ENCODE measurements at places on chromosomes 1 and 21.

GRCh38 chr1:116553386-116554115 lies 17.3 kb downstream of the CD58 start:
- DNase-seq, result no peak

GRCh38 chr1:89847191-89847729 lies 26.4 kb downstream of the LRRC8D start:
- no peak for DNase-seq

GRCh38 chr1:199157494-199157893 lies 518.7 kb downstream of the PTPRC start:
- no peak for DNase-seq

- DNase-seq, result no peak
These were observed 51.8 kb upstream of the GFI1 start for GRCh38 chr1:92538413-92539061.

- no peak for DNase-seq
These were observed 50.5 kb downstream of the CNN3 start for GRCh38 chr1:94876362-94876761.

DNA sequence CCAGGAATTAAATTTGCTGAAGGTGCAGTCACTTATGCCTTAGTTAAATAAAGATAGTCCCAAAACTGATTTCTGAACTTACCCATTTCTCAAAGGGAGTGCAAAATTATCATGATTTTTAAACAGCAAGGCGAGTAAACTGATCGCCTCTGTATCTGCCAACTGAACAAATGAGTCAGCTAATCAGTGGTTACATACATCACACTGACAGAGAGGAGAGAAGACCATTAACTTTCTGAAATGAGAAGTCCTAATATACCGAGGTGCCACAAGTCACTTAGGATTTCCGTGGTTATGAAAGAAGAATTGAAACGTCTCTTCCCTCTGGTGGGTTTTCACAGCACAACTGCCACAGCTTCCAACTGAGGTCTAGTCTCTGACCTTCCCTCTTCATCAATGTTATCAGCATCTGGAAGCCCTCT lies 400.7 kb downstream of the SMYD3 start:
- no peak for DNase-seq

- no peak for DNase-seq
These were observed 66.2 kb upstream of the LHX8 start for GRCh38 chr1:75067975-75068374.

DNA sequence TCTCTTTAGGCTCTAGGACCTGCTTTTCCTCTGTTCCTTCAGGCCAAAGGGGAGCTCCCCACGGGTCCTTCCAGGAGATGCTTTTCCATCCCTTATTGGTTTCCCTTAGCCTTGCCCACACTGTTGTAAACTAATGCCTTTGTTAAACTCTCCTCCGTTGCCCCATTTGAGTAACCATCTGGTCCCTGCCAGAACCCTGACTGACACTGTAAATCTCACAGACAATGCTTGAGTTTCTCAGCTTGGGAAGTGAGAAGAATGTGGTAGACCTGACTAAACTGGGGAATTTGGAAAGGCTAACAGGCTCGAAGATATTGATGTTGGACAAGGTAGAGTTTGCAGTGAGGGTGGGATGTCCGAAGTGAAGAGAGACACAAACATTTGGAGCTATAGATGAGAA lies 11.4 kb downstream of the AKNAD1 start:
- no peak for DNase-seq

GRCh38 chr1:81650776-81651175 lies 150.0 kb upstream of the ADGRL2 start:
- DNase-seq, result no peak

DNA sequence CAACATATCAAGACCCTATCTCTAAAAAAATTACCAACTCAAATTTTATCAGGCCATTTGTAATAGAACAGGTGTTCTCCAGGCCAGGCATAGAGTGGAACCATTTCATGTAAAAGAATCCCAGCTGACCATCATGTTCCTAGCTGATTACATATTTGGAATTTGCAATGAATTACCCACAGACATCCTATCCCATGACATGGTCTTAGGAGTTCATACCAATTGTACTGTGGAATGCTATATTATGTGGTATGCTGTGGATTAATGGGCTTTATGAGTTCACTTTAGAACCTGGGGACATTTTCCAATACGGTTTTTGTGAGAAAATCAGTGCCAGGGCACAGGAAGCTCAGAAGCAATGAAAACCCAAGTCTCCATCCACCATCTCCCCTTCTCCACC lies 110.3 kb downstream of the ZNF281 start:
- DNase-seq, result no peak

DNA sequence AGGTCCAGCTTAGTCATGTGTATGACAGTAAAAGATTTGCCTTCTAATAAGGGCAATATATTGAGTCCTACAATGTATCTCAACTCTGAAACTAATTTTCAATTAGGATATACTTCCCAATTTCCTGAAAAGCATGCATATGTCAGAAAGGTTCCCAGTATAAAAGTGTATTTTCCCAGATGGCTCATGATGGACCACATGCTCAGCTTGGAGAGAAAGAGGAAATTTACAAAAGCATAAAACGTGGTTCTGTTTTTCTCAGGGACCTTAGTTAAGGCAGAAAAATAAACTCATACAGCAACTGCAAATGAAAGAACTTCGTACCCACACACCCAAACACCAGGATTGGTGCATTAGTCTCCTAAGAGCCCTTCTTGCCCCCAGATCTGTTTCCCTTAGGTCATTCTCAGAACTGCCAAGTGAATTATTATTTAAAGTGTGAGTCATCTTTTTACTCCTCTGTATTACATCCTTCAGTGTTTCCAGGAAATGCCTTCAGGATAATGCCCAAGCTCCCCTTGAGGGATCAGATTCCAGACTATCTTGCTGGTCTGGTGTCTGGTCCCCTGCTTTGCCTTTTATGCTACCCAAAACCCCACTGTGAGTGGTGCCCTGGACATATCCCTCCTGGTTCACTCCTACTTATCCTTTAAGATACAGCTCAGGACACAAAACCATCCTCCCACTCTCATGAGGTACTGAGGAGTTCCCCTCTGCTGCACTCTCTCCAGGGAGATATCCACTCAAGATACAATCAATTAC lies 57.4 kb downstream of the SSX2IP start:
- DNase-seq, result no peak

- DNase-seq, result no peak
These were observed 19.6 kb downstream of the CCDC24 start for GRCh38 chr1:44010935-44011471.

GRCh38 chr21:45528981-45529784 lies 13.1 kb downstream of the SLC19A1 start:
- DNase-seq, result no peak

DNA sequence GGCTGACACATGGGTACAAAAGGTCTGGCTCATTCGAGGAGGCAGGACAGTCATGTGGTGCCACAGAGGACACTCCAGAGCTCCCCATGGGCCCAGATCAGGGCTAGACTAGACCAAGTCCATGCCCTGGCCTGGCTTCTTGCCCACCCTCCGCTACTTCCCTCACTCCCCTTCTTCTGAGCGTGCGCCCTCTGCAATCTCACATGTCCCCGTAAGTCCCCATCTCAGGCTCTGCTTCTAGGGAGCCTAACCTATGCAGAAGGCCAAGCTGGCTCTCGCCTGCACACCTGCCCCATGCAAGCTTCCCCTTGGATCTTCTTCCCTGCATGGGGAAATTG lies 553.6 kb downstream of the PTPRU start:
- no peak for DNase-seq

- DNase-seq, result no peak
These were observed 29.7 kb downstream of the OLFML3 start for GRCh38 chr1:114008993-114009392.

DNA sequence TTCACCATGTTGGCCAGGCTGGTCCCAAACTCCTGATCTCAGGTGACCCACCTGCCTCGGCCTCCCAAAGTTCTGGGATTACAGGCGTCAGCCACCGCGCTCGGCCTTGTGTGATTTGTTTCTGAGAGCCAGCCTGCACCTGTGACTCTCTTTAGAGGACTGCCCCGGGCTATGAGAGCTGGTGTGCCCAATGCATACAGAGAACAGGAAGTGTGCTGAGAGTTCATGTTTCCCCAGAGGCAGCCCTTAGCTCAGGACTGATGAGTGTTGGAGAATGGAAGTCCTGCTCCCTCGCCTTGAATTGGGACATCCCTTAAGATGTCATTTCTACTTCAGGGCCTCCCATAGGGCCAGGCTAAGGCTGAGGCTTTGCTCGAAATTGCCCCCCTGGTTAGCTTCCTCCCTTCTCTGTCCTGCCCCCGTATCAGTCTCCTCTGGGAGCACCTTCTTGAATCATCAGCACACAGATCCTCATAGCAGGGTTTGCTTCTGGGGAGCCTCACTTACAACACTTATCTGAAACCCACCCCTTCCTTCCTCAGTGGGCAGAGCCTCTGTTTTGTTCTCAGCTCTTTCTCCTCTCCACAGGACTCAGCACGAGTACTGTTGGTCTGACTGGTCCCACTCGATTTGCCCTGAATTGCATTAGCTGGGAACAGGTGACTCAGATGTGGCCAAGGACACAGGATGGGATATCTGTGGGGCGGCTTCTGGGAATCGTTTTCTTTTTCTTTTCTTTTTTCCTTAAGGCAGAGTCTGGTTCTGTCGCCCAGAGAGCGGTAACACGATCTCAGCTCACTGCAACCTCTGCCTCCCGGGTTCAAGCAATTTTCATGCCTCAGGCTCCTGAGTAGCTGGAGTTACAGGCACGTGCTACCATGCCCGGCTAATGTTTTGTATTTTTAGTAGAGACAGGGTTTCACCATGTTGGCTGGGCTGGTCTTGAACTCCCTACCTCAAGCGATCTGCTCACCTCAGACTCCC lies 80.1 kb downstream of the UBIAD1 start:
- DNase-seq, result no peak

DNA sequence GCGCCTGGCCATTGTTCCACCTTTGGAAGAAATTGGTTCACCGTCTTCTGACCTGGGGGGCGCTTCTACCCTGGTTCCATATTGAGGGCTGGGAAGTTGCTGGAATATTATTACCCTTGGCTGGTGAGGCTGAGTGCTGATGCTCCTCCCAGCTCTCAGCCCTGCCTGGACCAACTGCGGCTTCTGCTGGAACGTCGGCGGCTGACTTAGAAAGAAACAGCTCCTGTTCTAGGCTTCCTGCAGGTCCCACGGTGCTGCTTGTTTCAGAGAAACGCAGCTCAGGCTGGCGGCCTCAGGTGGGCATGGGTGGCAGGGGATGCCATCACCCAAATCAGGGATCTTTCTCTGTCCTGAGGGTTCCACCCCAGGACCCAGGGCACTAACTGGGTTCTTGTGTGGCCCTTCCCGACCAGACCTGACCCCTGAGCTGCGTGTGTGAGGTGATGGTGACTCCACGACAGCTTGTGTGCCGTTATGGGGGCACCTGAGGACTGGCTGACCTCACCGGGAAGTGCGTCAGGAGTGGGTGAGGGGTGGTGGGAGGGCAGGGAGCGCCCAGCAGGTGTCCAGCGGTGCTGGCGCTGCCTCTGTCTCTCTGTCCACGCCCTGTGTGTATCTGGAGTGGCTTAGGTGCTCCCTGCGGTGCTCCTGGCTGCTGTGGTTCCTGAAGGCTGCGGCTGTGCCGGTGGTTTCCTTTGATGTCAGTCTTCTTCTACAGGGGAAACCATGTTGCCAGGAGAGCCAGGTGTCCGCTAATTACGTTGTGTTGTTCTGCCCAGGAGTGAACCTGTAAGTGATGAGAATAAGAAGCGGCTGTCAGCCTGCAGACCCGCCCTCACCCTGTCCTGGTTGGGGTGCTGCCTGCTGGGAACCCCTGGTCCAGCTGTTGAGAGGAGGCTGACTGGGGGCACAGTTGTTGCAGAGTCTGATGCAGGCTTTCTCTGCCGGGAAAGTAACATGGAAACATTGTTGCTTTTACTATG lies 8.9 kb downstream of the SKI start:
- DNase-seq, result peak; percentile 64

- DNase-seq, result no peak
These were observed 13.0 kb upstream of the NEK7 start for GRCh38 chr1:198143797-198144196.

DNA sequence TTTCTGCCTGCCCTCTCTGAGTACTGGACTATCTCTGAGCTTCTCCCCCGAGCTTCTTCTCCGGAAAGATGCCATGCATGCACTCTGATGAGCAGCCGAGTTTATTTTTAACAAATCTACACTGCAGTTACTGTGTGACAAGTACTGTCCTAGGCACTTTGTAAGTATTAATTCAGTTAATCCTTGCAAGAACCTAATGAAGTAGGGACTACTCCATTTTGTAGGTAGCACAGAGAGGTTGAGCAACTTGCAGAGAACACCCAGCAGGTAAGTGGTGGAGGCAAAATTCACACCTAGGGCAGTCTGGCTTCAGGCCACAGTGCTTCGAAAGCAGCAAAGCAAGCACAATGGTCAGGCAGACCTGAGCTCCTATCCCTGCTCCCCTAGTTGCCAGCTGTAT lies 3.8 kb upstream of the TAL1 start:
- DNase-seq, result no peak

DNA sequence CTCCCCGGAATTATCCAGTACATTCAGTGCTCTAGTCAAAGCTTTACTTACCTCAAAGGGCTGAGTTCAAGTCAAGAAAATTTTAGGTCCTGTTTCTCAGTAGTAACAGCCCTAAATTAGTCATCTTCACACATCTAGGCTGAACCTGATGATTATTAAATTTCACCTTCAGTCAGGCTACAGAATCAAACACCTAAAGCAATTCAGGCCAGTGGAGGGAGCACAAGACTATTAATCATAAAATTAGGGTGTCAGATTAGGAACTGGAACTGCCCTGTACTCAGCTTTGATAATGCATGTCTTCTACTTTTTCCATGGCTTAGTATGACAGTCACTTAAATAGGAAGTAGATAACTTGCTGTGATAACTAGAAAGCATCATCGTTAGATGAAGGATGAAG lies 28.4 kb upstream of the BCAS2 start:
- no peak for DNase-seq

DNA sequence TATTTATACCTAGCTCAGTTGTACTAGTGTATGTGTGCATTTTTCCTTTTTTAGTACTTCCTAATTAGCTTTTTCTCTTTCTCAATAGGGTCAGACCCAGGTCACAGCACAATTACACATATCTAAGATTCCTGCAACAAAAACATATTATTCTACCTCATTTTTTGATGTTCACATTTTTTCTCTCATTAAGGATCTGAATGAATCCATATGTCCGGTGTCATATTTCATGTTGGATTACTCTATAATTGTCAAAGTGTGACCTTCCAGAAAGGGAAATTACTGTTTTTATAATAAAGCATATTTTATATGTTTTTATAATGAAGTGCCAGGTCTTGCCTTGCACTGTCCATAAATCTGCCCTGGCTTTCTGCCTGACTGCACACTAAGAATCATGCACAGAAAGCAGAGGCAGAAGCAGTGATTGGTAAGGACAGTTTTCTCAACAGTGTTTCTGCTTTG lies 143.7 kb downstream of the KCNT2 start:
- DNase-seq, result no peak

GRCh38 chr1:230185076-230186001 lies 118.3 kb downstream of the GALNT2 start:
- no peak for DNase-seq

DNA sequence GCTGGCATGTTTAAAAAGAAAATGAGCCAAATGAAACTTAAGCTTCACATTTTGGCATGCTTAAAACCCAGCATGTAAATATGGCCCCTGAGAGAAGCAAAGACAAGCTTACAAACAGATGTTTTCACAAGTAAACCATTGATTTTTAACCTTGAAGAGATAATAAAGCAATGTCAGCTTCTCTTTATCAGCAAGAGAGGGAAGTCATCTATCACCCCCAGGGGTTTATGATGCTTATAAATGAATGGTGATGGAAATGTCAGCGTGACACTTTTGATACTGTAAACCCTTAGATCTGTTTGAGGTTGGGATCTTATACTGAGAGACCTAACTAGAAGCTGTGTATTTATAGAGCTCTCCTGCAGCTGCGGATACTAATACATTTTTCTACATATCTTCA lies 471.3 kb downstream of the PLA2G4A start:
- no peak for DNase-seq

Measured in T-helper 9 cell (primary cell).